ENCODE measurements at places on chromosomes 2 and 18.

DNA sequence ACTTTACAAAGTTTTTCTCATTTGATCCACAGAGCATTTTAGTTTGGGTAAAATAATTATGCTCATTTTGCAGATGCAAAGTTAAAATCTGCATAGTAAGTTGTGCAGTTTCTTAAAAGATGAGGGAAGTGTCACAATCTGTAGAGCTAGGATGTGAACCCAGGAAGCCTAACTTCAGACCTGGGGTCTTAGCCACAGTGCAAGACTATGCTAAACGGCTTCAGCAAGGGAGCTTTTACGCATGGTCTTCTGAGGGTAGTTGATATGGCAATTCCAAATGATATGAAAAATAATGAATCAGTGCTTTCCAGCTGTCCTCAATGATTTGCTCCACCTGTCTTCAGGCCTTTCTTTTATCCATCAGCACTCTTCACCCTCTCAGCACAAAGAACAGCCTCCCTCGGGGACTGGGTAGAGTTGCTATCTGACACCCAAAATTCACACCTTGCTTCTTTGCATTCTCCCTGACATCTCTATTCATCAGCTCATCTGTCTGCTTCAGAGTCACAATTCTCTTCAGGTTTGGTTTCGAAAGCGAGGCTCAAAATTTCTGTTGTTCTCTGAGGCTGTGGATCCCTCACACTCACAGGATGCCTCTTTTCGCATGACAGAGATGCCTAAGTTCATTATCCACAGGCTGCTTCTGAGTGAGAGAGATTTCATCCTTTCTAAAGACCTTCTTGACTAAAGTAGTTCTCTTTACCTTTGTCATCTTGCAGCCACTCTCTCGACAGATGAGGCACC lies 302.5 kb downstream of the NRXN1 start:
- DNase-seq: no peak

GRCh38 chr2:226423498-226423960 lies 376.1 kb downstream of the IRS1 start:
- DNase-seq: no peak

DNA sequence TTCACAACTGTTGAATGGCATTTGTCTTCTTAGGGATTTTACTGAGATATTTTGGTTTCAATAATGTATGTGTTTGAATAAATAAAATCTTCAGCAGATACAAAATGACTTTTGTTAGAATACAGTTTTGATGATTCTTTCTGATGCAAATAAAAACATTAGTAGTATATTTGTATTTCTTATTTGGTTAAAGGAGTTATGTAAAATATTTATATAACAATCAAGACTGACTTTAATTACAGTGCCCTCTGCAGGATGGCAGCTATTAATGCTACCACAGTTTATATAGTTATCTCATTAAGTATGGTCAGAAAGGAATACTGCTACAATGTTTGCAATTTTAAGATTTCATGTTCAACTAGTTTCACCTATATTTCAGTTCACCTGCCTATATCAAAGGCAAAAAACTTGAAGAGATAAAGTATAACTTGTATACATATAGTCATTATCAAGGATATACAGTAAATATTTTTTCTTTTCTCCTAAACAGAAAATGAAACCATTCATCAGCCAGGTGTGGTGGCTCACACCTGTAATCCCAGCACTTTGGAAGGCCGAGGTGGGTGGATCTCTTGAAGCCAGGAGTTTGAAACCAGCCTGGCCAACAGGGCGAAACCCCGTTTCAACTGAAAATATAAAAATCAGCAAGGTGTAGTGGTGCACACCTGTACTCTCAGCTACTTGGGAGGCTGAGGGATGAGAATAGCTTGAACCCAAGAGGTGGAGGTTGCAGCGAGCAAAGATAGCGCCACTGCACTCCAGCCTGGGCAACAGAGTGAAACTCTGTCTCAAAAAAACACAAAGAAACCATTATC lies 19.8 kb downstream of the ARL5A start:
- DNase-seq: no peak

GRCh38 chr2:134774786-134775641 lies 56.2 kb upstream of the TMEM163 start:
- peak; percentile 36 for DNase-seq

DNA sequence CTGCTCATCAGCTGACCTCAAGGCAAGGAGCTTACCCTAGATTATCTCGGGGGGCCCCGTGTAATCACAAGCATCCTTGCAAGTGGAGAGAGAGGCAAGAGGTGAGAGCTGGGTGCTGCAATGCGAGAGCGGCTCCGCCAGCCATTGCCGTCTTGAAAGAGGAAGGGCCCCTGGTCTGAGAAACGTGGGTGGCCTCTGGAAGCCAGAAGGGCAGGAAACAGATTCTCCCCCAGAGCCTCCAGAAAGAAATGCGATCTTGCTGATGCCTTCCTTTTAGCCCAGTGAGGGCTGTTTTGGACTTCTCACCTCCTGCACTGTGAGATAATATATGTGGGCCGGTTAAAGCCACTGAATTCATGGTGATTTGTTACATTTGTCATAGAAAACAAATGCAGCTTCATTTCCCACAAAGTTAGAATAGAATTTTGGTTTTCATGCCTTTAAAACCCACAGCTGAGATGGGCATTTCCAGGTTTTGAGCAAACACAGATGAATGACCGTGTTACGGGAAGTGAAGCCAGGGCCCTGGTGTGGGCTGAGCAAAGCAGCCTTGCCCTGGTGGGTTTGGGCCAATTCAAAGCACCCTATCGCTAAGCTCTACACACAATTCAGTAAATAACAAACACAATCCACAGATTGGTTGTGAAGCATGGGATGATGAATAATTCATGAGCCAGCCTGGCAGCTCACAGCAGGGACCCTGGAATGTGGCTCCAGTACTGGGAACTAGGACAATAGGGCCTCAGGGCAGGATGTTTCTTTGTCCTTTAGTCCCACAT lies 319.9 kb upstream of the HS6ST1 start:
- DNase-seq: peak; percentile 7

GRCh38 chr2:214896274-214896673 lies 86.8 kb upstream of the BARD1 start:
- no peak for DNase-seq

DNA sequence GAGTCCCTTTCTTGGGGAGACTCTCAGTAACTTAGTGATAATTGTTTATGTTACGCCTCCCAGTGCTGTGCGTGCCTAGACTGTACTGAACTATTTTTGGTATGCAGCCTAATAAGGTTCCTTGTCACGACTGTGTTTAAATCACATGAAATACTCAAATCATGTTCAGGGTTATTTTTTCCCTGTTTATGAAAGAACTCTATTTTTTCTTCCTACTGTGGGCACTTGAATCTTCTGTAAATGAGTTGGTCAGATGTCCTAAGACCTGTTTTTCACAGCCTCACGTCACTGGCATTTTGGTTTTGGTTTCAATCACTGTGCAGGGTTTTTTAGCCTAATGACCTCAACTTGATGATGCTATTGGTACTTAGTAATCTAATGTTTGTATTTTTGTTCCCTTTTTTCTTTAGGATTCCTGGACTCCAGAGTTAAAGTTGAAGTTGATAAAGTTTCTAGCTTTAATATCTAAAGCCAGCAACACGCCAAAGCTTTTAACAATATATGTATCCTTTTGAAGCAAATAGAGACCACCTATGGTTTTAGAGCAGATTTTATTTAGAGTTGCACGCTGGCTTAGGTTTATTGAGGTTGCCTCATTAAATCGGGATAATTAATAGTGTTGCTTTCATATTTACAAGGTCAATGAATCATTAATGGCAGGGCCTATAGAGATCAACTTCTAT lies 24.0 kb downstream of the ARMC9 start:
- no peak for DNase-seq

- no peak for DNase-seq
Observed at GRCh38 chr18:7940971-7941370, 373.9 kb downstream of the PTPRM start.

- DNase-seq: no peak
Observed at GRCh38 chr2:26811791-26812694, 26.2 kb downstream of the CENPA start.

- no peak for DNase-seq
Observed at GRCh38 chr2:100297511-100297910, 24.8 kb downstream of the LONRF2 start.

- no peak for DNase-seq
Observed at GRCh38 chr18:22709288-22710060, 223.7 kb upstream of the RBBP8 start.

Data from NCI-H524 treated with DMSO at 0.1 percent for 48 hours (cell line).